ENCODE measurements at places on chromosomes 3 and 15.

GRCh38 chr3:128709038-128709437, 16.9 kb upstream of the RAB7A start:
- no peak for DNase-seq

GRCh38 chr3:15794842-15795650, 2.7 kb downstream of the ANKRD28 start:
- DNase-seq = no peak

GRCh38 chr3:106814231-106814630, 563.0 kb upstream of the CCDC54 start:
- DNase-seq = no peak

- DNase-seq = no peak
Measured at GRCh38 chr15:98883478-98883877, 124.1 kb downstream of the PGPEP1L start.

All from left renal cortex interstitium (tissue), 4 donors.